ENCODE measurements at places on chromosomes 1 and 21. TPM values are rescaled to one million over a fixed set of nuclear protein-coding genes. Genes with fewer than 3 reads are reported as not detected.

Gene ZBTB8OS
- 40.8 TPM for total RNA-seq

Gene NFIA
- total RNA-seq: 15.4 TPM

Gene DLGAP3
- not detected for total RNA-seq

Gene FOXD2
- total RNA-seq: 0.14 TPM

Gene SYT11
- 1.3 TPM for total RNA-seq

Gene BACE2
- 62.4 TPM for total RNA-seq

Gene CHIA
- total RNA-seq: not detected

Gene LCE1A
- total RNA-seq: not detected

Gene SERPINC1
- total RNA-seq: not detected

Gene TSSK3
- total RNA-seq: not detected

Gene TSPAN1
- total RNA-seq: 37.5 TPM

Gene CCDC17
- total RNA-seq: 0.56 TPM

Gene SPRR2E
- 5.4 TPM for total RNA-seq

Gene WNT4
- 5.8 TPM for total RNA-seq

Gene CDC14A
- total RNA-seq: 3.4 TPM

Gene TRIM17
- 4.0 TPM for total RNA-seq

Gene FH
- total RNA-seq: 92.5 TPM

Gene CHI3L1
- total RNA-seq: 0.09 TPM

Gene IQGAP3
- total RNA-seq: 22.3 TPM

Gene CFHR2
- not detected for total RNA-seq

Gene C1QTNF12
- total RNA-seq: 1.1 TPM

Gene TAF1A
- total RNA-seq: 1.9 TPM

Gene CSMD2
- not detected for total RNA-seq

Gene LRRC71
- not detected for total RNA-seq

Gene AMY1C
- 1.4 TPM for total RNA-seq

Gene SLAMF1
- not detected for total RNA-seq

Gene OLIG2
- total RNA-seq: not detected

Gene CRP
- total RNA-seq: not detected

Gene NUP210L
- total RNA-seq: not detected

Gene CDA
- 18.5 TPM for total RNA-seq

Gene KCNA3
- total RNA-seq: not detected

Gene CD1E
- total RNA-seq: not detected

Gene FNDC10
- total RNA-seq: 5.6 TPM

Gene AMPD1
- total RNA-seq: not detected

Gene C1orf141
- not detected for total RNA-seq

Gene SPRR1B
- total RNA-seq: 2,304 TPM

Gene CYP4A11
- not detected for total RNA-seq

Gene ACOT11
- 8.2 TPM for total RNA-seq

Gene MX2
- 0.35 TPM for total RNA-seq

Gene FCRL2
- total RNA-seq: not detected

Gene LORICRIN
- not detected for total RNA-seq

Gene PHGDH
- 86.3 TPM for total RNA-seq

Gene DHX9
- 115 TPM for total RNA-seq

Gene SETD4
- 8.8 TPM for total RNA-seq

Gene PHLDA3
- total RNA-seq: 140 TPM

Gene PRKCZ
- 41.0 TPM for total RNA-seq

Gene PAQR6
- 0.71 TPM for total RNA-seq

Gene NPHS2
- total RNA-seq: not detected

Gene ZNF669
- 5.2 TPM for total RNA-seq

Gene SLFNL1
- under 0.01 TPM for total RNA-seq

Gene OR2L2
- total RNA-seq: not detected

Gene KLHDC7A
- 0.05 TPM for total RNA-seq

Gene CD84
- not detected for total RNA-seq

Gene FCAMR
- total RNA-seq: not detected

Gene CCNL2
- 48.4 TPM for total RNA-seq

Gene PRAMEF12
- total RNA-seq: not detected

Gene SDHB
- 140 TPM for total RNA-seq

Gene DMRTA2
- total RNA-seq: 6.5 TPM

Data from airway epithelial cell (primary cell).